ENCODE measurements at places on chromosomes 2 and 18.

- DNase-seq, result no peak
These were observed 354.0 kb downstream of the LRRTM1 start for GRCh38 chr2:79950526-79950925.

GRCh38 chr2:175256806-175257585, 75.5 kb upstream of the ATP5MC3 start:
- DNase-seq, result no peak

GRCh38 chr2:231300020-231300721, 95.3 kb upstream of the B3GNT7 start:
- no peak for DNase-seq

DNA sequence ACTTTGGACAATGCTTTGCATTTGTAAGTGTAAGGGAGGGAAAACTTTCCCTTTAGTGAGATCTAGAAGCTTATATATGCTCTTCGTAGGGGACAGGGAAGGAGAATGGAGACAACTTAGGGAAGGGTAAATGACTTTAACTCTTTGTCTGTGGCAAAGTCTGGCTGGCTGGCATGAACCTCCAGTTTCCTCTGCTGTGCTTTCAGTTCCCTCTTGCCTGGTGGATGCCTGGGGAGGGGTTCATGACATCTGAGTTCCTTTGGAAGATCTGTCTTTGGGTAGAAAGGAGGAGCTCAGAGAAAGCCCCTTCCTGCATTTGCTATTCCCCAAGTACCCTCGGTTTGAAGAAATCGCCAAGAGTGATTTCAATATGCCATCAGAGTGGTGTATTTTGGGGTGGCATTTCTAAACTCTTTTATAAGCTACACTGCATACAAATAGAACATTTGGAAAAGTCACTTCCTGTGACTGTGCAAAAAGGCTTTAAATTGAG, 143.6 kb downstream of the VAPA start:
- no peak for DNase-seq

- DNase-seq, result no peak
These were observed 494.4 kb downstream of the TMX3 start for GRCh38 chr18:68220458-68220857.

DNA sequence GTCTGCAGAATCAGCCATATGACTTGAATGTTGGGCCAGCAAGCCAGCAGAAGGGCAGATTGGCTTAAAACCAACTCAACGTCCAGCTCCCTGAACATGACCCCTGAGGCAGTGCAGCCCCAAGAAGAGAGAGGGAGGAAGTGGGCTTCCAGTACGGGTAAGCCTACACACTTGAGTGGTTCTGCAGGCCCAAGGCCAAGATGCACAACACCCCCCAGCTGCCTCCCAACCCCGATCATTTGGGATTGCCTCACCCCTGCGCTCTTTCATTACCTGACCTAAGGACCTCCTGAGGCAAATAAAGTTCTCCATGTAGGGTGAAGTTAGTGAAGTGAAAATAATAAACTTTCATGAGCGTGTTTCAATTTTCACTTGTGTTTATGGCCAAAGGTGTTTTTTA, 536.0 kb downstream of the TNS1 start:
- no peak for DNase-seq

- DNase-seq, result no peak
These were observed 51.2 kb downstream of the ATIC start for GRCh38 chr2:215363039-215363438.

DNA sequence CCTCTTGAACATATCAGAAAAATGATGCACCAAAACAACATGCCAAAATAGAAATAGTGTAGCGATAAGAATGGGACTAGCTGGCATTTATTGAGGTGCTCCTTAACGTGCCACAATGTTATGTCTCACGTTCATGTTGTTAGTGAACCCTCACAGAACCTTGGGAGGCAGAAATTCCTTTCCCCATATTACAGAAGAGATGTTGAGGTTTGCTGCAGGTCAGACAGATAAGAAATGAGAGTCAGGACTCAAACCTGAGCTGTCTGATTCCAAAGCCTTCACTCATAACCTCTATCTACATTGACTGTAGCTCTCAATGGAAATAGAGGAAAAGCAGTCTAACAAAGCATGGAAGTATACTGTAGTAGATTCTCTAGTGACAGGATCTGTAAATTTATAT, 163.3 kb upstream of the STK17B start:
- DNase-seq, result no peak

DNA sequence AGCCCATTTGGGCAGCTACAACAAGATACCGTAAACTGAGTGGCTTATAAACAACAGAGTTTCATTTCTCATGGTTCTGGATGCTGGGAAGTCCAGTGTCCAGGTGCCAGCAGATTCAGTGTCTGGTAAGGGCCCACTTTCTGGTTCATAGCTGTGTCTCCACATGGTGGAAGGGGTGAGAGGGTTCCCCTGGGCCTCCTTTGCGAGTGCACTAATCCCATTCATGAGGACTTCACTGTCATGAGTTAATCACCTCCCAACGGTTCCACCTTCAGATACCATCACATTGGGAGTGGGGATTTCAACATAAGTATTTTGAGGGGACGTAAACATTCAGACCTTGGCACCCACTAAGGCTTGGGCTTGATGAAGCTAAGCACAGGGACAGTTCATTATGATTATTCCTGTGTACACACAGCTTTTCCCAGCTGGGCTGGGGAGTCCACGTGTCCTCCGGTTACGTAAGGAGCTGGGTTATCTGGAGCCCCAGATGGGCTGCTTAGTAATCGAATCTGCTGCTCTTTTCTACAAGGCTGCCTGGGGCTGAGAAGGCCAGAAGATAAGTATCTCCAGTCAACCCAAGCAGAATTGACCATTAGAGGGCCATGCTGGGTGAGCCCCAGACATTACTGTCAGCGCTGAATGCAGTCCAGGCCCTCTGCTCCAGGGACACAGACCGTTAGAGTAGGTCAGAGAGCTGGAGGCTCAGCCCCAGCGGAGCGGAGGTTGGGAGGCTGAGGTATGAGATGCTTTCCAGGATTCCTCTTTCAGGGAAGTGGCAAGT, 42.7 kb downstream of the EPAS1 start:
- DNase-seq, result no peak

DNA sequence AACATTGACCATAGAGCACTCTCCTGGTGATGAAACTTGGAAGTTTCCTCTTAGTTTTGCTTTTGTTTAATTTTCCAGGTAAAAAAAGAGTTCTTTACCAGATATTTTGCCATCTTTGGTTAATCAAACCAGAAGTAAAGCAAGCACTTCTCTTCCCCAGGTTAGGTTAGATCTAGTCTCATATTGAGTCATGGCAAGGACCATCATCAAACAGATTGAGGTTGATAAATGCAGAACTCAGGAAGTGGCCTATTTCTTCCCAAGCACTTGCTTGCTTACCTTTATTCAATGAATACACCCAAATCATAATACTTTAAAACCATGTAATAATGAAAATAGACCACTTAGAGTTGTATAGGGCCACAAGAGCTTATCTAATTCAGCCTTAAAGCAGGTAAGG, 23.4 kb downstream of the DNAH6 start:
- DNase-seq, result peak; percentile 21

GRCh38 chr2:173414823-173415322, 60.2 kb downstream of the CDCA7 start:
- DNase-seq, result no peak

DNA sequence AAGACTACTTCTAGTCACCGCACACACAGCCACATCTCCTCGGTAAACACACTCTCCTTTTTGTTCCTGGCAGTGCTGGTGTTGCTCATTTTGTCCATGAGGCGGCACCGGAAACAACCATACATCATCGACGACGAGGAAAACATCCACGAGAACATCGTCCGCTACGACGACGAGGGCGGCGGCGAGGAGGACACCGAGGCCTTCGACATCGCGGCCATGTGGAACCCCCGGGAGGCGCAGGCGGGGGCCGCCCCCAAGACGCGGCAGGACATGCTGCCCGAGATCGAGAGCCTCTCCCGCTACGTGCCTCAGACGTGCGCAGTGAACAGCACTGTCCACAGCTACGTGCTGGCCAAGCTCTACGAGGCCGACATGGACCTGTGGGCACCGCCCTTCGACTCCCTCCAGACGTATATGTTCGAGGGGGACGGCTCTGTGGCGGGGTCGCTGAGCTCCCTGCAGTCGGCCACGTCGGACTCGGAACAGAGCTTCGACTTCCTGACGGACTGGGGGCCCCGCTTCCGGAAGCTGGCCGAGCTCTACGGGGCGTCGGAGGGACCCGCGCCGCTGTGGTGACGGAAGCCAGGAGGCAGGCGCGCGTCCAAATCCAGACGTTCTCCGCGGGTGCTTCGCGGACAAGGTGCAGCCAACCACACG, 221.0 kb downstream of the CDH20 start:
- DNase-seq, result no peak

GRCh38 chr2:60834270-60834717, 47.1 kb upstream of the REL start:
- no peak for DNase-seq

- DNase-seq, result no peak
These were observed 54.1 kb downstream of the ETAA1 start for GRCh38 chr2:67451086-67451832.

- DNase-seq, result no peak
These were observed 9.0 kb upstream of the DSEL start for GRCh38 chr18:67525328-67526099.

GRCh38 chr2:65931056-65931455, 498.7 kb upstream of the SPRED2 start:
- DNase-seq, result no peak

DNA sequence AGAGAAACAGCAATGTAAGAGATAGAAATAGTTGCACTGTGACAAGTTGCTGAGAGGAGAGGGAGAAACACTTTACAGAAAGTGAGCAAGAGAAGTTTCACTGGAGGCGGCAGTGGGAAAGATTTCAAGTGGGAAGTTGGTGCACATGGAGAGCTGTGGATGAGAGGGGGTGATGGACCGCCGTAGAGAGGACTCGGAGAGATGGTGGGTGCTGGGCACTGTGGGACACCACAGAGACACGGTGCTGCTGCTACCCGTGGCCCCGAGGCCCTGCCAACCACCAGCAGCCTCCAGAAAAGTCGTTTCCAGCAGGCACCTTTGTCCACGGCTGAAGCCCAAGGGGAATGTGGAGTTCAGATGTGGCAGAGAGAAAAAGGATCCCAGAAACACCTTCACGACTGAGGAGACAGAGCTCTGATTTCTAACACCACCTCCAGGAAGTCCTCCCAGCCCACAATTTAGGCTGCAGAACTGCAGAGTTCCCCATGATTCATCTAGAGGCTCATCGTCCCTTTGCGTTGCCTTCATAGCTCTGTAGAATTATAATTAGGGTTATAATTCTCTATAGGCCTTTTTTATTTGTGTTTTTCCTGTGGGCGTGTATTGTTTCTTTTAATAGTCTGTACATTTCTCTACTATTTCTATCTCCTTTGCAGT, 15.9 kb upstream of the IGFBP2 start:
- no peak for DNase-seq
